A172 (cell line): ENCODE measurements at places on chromosomes 6 and 20. TPM values are rescaled to one million over a fixed set of nuclear protein-coding genes. Genes with fewer than 3 reads are reported as not detected.
A peak's percentile ranks its signal among the peaks of the same experiment; 100 is the strongest.

DNA sequence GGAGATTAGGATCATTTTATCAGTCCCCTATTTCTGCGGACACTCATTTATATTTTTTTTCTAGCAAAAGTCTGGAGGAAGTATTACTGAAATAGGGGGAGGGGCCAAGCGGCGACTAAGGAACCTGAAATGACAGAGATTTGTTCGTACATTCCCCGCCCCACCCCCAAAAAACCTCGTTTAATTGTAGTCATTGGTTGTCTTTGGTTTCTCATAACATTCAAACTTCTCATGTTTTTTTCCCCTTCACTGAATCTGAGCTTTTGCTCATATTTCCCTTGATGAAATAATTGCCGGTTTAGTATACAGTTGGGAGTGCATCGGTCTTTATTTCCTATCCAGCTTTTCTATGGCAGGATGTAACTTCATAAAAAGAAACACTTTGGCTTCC lies 768 bp upstream of the FYN start:
- DNase-seq, result no peak

LRRC1 gene
- 11.3 and 13.3 TPM in 2 replicates for total RNA-seq

LRRC73 gene
- 1.2 and 2.3 TPM in 2 replicates for total RNA-seq

DNA sequence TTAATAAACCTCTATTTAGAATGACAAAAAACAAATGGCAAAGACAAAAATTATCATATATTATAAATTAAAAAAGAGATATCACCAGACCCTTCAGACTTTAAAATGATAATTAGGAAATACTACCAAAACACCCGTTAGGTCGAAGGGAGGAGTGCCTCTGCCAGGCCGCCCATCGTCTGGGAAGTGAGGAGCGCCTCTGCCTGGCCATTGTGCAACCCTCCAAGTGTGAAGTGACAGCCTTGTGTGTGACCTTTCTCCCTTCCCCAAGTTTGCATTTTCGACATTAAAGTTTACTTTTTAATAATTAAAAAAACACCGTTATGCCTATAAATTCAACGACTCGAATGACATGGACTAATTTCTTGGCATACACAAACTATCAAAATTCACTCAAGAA lies 64.5 kb upstream of the TASP1 start:
- no peak for DNase-seq

DNA sequence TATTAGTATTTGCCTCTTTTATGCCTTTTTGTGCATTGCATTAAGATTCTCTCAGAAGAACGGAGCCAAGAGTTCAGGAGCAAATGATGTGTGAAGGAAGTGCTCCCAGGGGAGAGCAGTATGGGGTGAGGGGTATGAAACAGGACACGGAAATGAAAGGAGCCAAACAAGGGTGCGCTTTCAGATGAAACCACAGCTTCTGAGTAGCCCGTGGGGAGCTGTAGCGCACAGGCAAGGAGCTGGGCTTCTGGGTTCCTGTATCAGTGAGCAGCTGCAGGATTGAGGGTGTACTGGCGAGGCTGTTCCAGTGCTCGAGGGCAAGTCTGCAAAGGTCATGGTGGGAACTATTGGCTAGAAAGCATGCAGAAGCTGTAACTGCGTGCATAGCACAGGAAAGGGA lies 25.4 kb downstream of the ANKEF1 start:
- DNase-seq, result no peak

PAK5 gene
- not detected in 2 replicates for total RNA-seq

KIF3B gene
- 33.8 and 42.7 TPM in 2 replicates for total RNA-seq

DNA sequence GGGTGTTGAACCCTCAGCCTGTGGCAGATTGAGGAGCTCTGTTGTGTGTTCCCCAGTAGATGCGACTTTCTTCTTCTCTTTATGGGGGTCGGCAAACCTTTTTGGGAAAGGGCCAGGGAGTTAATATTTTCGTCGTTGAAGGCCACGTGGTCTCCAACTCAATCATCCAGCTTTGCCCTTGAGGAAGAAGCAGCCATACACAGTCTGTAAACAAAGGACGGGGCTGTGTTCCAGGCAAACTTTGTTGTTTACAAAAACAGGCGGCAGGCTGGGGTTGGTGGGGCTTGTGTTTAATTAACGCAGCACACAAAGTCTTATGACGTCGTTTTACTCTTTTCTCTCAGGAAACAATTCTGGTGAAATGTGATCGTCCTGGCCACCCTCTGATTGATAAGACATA lies 20.2 kb downstream of the KIF25 start:
- DNase-seq, result no peak

GRCh38 chr6:138456401-138456790 lies 42.9 kb downstream of the NHSL1 start:
- DNase-seq, result no peak

DNA sequence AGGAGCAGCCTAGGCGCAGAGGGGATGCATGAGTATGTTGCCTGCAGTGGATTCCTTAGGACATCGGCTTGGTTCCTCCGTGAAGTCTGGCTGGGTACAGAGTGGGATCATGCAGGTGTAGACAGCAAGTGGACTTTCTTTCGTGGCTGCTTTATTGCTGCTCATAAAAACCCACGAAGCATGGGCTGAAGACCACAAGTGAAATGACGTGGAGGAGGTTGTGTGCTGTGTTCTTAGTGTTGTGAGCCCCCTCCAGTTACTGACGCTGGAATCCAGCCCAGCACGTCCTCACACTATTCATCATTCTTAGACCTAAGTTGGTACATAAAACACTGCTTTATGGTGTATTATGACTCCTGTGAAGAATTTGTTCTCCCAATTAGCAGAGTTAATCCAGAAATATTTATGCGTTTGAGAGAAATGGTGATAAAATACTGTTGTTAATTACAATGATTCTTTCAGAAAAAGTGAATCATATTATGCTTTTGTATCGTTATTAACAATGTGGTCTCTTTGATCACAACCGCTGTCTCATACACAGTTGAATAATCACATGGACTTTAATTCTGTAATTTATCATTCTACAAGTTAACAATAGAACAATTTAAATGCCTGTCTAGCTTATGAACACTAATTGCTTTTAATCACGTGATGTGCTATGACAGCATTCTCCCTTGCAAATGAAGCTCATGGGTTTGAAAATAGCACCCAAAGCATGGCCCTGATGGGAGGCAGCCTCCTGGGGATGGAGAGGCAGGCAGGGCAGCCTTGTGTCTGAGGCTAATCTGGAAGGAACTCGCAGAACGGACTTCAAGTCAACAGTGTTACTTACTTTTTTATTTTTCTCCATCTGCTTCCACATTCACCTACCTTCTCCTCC lies 233.9 kb upstream of the SYNDIG1 start:
- DNase-seq, result peak; percentile 9

- no peak for DNase-seq
These were observed 58.2 kb downstream of the SMAP1 start for GRCh38 chr6:70725817-70726415.
